ENCODE measurements at places on chromosomes 2 and 18.
A peak's percentile ranks its signal among the peaks of the same experiment; 100 is the strongest.

DNA sequence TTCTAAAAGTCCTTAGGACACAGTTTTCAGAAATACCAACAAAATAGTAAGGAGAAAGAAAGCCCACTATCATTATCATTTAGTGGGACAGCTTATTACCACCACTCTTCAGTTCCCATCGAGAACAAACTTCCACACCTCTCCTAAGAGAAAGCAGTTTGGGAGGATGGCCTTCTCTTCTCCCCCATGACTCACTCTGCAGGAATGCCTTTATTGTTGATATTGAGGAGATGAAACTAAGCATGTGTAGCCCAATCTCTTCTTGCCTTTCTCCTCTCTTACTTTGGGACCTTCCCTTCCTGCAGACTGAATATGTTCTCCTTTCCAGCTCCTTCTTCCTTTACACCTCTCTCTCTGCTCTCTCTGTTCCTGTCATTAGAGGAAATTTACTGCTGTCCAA lies 30.0 kb upstream of the ERMN start:
- no peak for DNase-seq

GRCh38 chr2:64177315-64177714 lies 33.1 kb upstream of the PELI1 start:
- no peak for DNase-seq

DNA sequence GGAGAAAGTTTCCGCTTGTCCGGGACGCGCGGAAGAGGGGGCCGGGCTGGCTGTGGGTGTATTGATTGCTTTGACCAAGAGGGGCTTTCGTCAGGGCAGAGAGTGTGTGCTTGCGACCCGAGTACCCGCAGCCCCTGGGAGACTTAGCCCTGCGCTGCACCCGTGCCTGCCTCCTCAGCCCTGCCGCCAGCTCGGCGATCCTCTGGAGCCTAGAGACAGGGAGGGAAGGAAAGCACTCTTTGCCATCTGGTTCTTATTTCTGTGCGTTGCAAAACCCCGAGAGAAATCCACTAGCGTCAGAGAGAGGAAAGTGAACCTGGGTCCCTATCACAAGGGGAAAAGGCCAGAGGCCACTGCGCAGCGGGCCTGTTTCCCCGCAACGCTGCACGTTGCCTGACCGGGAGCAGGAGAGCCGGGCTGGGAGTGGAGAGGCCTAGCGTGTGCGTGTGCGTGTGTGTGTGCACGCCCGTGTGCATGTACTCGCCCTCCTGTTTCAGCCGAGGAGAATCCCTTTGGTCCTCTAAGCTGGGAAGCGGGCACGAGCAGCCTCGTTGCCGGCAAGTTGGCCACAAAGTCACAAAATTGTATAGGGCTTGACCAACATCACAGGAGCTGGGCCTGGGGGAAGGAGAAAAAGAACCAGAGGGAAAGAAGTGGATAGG lies 1.7 kb downstream of the SIX3 start:
- no peak for DNase-seq

- no peak for DNase-seq
These were observed 165.9 kb upstream of the PGAP1 start for GRCh38 chr2:197092431-197092830.

GRCh38 chr2:14901737-14902136 lies 269.2 kb downstream of the LRATD1 start:
- DNase-seq, result no peak

DNA sequence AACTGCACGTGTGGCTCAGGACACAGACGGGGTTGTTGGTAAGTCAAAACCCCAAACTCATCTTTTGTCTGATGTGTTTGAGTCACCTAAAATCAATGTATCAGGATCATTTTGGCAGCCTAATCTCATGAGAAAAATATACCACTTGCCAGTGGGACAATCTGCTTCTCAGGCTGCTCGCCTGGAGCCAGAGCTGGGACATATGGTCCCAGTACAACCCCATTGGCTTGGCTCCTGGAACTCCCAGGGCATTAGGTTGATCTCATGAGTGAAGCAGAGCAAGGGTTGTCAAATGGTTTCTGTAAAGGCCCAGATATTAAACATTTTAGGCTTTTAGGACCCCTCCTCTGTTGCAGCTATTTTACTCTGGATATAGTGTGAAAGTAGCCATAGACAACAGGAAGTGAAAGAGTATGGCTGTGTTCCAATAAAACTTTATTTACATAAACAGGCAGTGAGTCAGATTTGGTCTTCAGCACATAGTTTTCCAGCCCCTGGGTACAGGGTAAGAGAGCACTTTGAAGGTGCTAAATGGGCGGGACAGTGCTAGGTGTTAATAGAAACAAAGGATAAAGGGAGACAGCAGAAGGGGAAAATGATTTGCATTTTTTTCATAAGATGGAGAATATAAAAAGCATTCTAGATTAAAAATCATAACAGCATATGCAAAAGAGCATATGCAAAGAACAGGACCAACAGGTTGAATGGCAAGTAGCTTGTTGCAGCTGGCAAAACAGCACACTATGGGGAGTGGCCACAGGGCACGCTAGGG lies 290.8 kb downstream of the KCNS3 start:
- DNase-seq, result no peak

DNA sequence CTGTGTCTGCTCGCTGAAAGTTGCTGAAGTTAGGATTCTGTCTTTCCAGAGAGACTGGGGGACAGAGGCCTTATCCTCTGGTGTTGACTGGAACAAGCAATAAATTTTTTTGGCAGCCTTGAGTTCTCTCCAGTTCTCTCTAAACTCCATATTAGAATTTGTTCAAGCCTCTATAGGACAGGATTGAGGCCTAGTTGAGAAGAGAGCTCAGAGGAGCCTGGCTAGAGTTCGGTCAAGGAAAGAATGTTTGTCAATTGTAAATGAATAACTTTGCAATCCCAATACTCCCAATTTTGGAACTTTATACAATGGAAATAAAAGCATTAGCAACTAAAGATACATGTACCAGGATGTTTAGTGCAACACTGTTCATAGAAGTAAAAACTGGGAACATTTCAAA lies 16.7 kb upstream of the RASGRP3 start:
- no peak for DNase-seq

- DNase-seq, result peak; percentile 59
These were observed 847 bp downstream of the HOXD8 start for GRCh38 chr2:176130147-176130956.

GRCh38 chr2:25115902-25116301 lies 52.5 kb downstream of the POMC start:
- DNase-seq, result no peak

GRCh38 chr2:95526360-95527341 lies 42.1 kb upstream of the TRIM43B start:
- DNase-seq, result no peak

GRCh38 chr2:69604836-69605235 lies 38.7 kb downstream of the AAK1 start:
- DNase-seq, result no peak

- no peak for DNase-seq
These were observed 126.2 kb downstream of the STRN start for GRCh38 chr2:36839976-36840617.

DNA sequence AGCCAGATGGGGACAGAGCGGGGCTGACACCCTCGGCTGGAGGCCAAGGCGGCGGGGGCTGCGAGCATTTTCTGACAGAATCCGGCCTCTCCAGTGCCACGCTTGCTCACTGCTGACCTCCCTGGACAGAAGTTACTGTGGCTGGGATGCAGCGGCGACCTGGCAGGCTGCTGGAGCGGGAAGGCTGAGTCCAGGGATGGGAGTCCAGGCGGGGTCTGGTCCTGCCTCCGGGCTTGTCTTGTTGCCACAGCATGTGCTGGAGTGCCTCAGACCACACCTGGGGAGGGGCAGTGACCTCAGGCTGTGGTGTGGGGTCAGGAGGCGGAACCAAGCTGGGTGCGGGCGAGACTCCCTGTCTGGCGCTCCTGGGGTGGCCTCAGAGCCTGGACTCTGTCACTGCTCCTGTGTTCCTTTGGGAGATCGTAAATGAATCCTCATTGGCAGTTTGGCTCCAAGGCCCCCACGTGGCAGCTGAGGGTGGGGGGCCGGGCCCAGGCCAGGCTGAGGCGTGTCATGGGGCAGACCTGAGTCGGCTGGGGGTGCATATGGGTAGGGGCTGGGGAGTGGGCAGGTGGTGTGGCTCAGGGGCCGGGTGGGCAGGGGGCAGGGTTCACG lies 5.5 kb downstream of the BOK start:
- no peak for DNase-seq

DNA sequence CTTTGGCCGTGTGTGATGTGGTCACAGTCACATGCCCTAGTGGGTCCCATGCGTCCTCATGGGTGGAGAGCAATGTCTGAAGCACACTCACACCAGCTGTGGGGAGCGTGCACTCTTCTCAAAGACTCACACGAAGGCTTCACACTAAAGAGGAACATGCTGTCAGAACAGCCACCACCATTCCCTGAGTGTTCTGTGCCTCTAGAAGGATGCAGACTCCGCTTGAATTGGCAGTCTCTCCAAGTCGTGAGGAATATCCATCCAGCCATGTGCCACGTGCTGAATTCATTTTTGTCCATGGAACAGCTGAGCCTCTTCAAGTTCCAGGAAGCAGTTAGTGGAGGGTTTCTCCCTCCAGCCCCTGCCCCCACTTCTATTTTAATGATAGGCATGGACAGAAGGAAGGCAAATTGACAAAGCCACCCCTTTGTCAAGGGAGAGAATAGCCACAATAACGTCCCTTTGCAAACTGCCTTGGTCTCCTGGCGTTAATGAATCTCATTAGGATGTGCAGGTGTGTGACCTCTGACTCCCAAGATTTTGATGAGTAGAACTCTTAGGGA lies 464.3 kb upstream of the ID2 start:
- DNase-seq, result no peak

DNA sequence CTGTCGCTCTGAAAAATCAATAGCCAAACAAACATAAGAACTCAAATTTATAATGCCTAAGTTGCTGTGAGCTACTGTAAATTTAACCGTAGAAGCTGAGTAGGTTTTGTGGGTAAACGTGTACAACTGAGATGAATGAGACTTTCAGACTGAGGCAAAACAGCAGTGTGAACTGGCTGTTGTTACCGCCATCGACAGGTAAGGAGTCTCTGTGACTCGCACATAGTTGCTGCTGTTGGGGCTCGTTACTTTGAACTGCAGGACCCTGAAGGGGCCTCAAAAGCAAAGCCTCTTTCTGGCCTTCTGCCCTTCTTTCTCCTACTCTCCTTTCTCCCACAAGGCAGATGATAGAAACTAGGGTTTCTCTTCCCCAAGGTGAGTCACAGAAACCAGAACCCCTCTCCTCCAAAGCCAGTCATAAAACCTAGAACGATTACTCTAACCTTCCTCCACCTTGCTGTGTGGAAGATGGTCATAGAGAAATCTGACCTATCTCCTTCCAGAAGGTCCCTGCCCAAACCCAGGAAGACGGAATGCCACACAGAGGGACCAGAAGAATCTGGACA lies 101.2 kb downstream of the DLGAP1 start:
- DNase-seq, result no peak

- peak; percentile 49 for DNase-seq
These were observed 5.5 kb upstream of the ID2 start for GRCh38 chr2:8676191-8676920.

GRCh38 chr2:177251165-177251542 lies 13.4 kb downstream of the NFE2L2 start:
- DNase-seq, result no peak

GRCh38 chr2:81545626-81546025 lies 1241.1 kb upstream of the LRRTM1 start:
- no peak for DNase-seq

- DNase-seq, result no peak
These were observed 579.0 kb downstream of the PLCL1 start for GRCh38 chr2:198383392-198383791.

DNA sequence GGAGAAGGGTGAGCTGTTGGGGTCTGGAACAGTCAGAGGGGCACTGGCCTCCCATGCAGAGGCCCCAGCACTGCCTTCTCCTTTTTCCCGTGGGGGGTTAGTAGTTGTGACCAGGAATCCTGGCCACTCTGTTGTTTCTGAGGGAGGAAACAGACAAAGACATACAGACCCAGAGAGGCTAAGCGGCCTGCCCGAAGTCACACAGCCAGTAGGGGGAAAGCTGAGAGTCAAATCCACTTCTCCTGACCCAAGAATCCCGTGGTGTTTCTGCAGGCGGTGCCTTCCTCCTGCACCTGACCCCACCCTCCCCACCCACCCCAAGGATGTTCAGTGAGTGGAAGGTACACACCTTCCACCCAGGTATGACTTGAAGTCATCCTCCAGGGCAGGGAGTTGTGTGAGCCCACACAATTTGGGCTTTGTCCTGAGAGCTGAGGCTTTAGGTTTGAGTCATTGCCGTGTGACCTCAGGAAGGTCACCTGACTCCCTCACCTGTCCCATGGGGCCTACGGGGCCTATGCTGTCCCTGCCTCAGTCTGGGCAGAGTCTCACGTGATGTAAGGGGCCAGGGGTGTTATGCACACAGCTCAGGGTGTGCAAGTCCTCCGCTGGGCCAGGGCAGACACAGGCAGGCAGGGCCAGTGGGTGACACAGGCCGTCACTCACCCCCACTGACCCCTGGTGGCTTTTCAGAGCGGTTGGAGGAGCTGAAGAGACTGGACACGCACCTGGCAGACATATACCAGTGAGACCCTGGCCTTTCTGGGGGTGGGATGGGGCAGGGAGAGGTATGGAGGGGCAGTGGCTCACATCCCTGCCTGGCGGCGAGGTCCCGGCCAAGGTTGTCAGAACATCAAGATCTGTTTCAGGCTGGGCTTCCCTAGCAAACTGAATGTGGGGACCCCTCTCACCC lies 5.0 kb downstream of the NT5DC4 start:
- no peak for DNase-seq

- peak; percentile 75 for DNase-seq
These were observed 55.4 kb upstream of the GLI2 start for GRCh38 chr2:120680136-120680761.

All from HEK293T (cell line).